Neural progenitor cell (in vitro differentiated cells): ENCODE measurements at places on chromosomes 11 and 22.

- DNase-seq: peak; percentile 57
These were observed 952 bp upstream of the CATSPERZ start for GRCh38 chr11:64298966-64299846.

DNA sequence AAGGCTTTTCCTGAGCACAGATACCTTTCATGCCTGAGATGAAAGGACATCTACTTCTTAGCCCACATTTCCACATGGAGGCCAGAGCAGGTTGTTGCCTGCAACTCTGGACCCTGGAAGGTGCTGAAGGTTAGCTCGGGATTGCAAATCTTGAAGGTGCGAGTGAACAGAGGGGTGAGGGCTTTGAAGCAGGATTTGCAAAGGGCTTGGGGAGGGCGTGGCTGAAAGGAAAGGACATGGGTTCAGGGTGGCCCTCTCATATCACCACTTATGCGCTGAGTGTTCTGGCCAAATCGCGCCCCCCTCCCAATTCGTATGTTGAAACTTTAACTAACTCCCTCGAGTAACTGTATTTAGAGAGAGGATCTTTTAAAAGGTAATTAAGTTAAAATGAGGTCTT lies 501.6 kb downstream of the MIAT start:
- no peak for DNase-seq

DNA sequence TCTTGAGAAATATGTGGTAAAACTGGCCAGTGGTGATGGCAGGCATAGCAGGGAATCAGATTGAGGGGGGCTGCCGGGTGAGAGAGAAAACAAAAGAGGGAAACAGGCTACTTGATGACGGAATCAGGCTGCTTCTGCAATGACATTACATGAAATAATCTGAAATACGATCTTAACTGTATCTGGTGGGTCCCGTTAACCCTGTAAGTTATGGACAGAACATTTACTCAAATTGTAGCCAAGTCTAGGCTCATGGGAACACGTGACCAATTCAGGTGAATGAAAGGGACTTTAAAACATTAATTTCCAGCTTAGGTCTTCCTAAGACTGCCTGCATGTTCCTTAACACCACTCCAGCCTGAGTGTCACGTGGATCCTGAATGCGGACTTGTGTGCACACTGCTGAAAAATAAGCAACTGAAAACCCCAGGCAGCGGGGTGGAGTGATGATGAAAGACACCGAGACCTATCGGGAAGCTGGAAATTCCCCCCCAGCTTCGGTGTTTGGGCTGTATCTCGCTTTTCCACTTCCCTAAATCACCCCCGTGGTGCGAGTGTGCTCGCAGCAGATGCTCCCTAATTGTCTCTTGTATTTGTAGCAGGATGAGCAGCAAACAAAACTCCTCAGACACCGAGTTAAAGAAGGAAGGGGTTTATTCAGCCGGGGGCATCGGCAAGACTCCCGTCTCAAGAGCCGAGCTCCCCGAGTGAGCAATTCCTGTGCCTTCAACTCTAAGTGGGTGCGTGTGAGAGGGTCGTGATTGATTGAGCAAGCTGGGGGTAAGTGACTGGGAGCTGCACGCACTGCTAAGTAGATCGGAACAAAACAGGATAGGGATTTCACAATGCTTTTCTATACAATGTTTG lies 145.0 kb upstream of the GRK3 start:
- no peak for DNase-seq

- DNase-seq: no peak
These were observed 32.4 kb downstream of the CREB3L1 start for GRCh38 chr11:46309814-46310259.

DNA sequence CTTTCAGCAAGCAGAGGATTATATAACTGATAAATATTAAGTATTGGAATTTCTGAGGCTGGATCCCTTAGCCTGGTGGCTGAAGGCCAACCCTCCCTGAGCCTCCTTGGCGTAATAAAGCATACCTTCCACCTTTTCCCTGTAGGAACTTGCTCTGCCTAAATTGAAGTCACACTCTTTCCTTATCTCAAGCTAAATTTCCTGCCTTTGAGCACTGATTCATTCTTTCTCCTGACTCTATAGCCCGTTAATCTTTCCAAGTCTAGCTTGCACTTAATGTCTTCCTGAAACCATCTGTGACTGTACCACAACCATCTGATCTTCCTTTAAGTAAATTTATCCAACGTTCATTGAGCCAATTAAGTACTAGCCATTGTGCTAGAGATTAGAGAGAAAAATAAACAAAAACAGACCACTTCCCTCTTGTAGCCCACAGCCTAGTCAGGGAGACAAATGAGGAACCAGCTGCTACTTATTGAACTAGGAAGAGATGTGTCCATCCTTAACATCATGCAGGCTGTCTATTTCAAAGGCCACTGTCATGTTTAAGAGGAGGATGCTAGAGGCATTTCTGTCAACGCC lies 62.9 kb downstream of the GRK3 start:
- no peak for DNase-seq

DNA sequence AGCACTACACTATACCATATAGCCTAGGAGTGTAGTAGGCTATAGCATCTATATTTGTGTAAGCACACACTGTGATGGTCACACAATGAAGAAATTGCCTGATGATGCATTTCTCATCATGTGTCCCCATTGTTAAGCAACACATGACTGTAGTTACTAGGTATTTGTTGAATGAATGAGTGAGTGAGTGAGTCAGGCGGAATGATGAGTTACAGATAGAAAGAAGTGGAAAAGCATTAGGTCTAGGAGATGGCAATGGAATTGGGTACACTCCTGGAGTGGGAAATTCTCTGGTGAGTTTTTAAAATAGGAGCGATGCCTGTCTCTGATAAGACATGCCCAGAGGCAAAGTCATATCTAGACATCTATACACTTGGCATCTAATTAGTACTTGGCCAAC lies 160.5 kb upstream of the TBCEL start:
- no peak for DNase-seq

DNA sequence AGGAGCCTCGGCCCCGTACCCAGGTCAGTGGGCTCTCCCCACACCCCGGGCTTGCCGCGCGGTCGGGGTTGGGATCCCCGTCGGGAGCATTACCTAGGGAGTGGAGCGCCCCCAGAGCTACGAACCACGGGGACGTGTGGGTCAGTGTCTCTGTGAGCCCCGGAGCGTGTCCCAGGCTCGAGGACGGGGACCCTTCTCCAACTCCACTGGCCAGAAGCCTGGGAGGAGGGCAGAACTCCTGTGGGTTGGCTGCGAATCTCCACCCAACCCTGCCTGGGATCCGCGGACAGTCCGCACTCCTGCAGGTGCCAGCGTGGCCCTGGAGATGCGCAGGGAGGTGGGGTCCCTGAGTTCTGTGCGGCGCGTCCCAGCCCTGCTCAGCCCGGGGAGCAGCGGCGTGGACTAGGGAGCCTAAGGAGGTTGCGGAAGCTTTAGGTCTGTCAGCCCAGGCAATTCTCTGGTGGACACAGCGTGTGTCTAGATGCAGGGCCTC lies 346 bp downstream of the PPFIBP2 start:
- peak; percentile 42 for DNase-seq

GRCh38 chr11:10603721-10604297 lies 35.3 kb upstream of the LYVE1 start:
- DNase-seq: no peak

- DNase-seq: peak; percentile 41
These were observed 28.2 kb downstream of the JHY start for GRCh38 chr11:122910775-122911174.

- peak; percentile 67 for DNase-seq
These were observed 61.5 kb upstream of the SLC25A18 start for GRCh38 chr22:17501679-17502285.

DNA sequence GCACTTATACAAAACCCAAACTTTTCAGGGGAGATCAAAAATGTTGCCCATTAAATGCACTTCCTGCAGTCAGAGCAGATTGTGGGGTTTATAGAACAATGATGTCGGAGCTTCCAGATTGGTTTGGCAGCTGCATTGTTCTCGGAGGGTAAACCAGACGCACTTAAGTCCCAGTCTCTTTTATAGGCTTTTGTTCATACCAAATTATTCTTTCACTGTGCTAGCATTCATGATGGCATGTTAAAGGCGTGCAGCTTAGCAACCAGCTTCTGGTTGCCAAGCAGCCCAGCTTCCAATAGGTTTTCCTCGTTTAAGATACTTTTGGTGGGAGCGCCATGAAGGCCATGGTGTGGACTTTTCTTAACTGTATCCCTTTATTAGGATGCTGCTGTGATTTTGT lies 40.9 kb downstream of the ZC3H12C start:
- DNase-seq: peak; percentile 85

- peak; percentile 79 for DNase-seq
These were observed 43.2 kb downstream of the PANX1 start for GRCh38 chr11:94171693-94172440.

DNA sequence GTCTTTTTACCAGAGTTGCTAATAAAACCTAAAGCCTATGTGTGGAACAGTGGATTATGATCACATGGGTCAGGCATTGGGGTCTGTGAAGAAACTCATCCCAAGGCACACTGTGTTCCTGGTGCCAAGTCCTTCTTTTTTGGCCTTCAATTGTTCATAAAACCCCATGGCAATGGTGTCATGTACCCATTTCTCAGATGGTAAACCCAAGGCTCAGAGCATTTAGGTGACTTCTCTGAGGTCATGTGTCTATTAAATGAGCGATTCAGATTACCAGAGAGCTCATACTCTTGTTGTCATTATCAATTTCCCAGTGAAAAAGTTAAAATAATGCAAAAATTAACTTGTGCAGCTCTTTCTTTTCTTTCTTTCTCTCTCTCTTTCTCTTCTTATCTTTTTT lies 272.8 kb upstream of the SYN3 start:
- DNase-seq: no peak

DNA sequence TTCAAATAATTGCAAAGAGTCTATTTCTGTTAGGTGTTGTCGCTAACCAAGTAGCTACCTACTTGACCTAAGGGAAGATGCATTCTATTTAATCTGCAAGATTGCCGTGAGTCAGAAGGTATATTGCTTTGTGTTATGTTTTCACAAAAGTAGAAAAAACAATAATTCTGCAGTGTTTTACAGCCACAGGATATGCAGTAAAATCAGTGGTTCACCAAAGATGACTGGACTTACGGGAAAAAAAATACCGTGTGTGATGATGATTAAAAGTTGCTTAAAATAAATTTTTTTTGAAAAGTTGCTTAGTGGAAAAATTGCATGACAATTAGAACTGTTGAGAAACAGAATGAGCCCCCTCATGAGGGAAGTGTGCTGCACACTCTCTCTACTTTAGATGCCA lies 209.1 kb downstream of the DDX10 start:
- no peak for DNase-seq

DNA sequence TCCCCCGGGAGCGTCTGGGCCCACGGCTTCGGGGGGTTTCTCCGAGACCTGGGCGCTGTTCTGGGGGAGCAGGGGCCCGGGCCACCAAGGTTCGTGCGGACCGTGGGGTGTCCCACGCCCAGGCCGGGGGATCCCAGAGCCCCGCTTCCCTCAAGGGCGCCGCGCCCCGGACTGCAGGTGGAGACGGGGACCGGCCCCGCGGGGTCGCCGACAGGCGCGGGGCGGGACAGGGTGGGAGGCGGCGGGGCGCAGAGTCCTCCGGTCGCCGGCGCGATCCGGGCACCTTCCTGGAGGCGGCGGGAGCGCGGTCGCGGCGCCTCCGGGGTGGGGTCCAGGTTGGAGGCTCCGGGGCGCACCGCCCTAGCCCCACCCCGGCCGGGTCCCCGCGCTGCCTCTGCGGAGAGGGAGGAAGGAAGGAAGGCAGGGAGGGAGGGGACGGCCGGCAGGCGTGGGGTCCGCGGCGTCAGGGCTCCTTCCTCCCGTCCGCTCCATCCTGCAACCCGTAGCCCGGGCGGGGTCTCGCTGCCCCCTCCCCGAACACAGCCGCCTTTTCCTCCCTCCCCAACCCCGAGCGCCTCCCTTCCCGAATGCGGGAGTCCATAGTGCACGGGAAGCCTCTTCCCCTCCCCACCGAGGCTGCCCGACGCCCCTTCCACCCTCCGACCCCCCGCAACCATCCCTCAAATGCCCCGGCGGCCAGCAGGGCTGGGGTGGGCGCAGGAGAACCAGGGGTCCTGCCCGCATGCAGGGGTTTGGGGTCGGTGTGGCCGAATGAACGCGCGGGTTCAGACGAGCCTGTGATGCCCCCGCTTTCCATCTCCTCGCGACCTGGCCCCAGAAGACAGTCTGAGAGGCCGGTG lies 4.3 kb upstream of the ZBED4 start:
- DNase-seq: no peak

- DNase-seq: no peak
These were observed 85.7 kb upstream of the PRDM11 start for GRCh38 chr11:45060707-45061106.

DNA sequence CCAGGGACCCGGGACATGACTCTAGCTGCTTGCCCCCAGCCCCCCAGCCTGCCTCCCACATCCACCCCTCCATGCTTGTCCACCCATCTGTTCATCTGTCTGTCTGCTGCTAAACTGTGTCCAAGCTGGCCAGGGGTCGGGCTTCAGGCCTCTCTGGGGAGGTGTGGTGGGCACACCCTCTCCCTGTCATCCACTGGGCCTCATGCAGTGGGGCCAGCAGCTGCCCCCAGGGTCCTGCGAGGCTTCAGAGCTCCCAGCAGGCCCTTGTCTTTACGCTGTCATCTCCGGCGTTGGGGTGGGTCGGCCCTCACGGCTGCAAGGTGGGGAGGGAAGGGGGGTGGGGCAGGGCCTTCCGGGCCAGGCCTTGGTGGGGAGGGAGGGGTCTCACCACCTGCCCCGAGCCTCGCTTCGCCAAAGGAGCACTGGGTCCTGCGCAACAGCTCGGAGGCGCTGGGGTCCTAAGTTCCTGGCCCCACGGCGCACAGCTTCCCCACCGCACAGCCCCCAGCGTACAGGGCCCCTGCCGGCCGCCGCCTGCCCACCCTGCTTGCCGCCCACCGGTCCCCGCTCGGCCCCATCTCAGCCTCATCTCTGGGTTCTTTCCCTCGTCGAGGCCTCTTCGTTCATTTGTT lies 26.7 kb downstream of the MOB2 start:
- DNase-seq: no peak
